ENCODE measurements at places on chromosomes 2 and 18.

DNA sequence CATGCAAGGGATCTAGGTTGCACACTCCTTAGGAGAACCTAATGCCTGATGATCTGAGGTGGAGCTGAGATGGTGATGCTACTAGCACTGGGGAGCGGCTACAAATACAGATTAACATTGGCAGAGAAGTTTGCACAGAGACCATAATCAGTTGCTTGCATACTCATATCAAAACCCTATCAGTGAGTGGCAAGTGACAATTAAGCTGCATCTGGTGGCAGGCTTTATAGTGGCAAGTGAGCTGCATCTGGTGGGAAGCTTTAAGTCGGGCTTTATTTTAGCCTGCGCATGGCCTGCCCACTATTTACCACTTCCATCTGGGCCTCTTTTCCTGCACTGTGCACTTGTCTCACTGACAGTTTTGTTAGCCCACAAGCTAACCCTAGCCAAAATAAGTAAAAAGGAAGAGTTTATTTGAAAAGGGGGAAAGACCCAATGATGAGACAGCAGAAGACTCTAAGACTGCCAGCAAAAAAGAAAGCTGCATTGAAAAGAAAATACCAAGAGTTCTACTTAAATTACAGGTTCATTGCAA, 140.9 kb upstream of the B3GNT2 start:
- no peak for DNase-seq

DNA sequence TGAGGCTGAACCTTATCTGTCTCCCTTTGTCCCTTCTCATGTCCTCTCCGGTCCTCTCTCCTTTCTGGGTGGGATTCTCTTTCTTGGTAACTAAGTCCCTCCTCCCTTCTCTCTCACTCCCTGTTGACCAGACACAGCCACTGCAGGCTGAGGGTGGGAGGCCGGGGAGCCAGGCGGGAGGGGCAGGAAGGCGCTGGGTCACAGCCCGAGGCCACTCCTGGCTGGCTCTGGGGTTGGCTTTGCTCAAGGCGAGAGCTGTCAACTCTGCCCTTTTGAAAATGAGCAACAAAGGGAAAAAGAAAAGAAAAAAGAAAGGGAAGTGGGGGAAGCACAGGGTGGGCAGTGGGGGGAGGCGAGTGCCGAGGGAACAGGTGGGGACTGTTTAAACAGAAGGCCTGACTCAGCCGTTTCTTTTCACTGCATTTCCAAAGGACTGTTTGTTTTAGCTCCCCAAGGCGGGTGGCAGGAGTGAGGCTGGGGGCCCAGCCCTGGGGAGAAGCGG, 70.5 kb upstream of the IGFBP5 start:
- DNase-seq, result no peak

DNA sequence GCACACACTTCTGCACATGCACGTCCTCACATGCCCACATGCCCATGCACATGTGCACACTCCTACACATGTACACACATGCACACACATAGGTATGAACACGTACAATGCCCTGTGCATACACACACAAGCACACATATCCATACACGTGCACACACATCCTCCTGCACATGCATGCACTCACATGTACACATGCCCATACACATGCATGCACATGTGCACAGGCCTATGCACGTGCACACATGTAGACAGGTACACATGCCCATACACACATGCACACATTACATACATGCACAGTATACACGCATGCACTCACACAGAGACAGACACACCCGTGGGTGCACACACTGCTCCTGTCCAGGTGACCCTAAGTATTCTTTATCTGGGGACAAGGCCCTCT, 34.3 kb downstream of the GPC1 start:
- no peak for DNase-seq

DNA sequence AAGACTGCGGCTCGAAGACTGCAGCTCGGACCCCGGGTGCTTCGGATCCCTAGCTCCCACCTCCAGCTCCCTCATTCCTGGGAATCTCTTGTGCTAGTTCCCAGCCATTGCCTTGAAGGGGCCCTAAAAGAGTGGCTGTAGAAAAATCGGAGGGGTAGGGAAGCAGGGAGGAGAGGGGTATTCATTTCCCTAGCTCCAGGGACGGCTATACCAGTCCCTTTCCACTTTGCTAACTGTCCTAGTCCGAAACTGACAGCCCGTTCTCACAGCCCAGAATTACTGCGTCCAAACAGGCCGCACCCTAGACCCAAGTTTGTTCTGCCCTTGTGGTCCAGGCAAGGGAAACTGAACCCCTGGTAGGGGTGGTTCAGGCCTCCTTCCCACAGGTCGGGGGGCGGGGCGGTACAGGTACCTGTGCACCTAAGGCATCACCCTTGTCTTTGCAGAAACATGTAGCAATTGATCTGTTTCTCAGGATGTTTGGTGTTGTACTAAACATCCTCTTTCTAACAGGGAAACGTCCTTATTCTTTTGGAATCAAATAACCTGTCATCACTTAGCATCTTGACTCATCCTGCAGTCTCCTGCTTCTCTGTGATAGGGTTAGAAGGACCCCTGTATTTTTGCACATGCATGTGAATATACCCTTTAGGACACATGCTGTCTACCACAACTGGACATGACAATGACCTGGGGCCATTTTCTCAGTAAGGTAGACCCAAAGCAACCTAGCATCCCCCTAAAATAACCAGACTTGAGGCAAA, 4.0 kb downstream of the EMX1 start:
- no peak for DNase-seq

DNA sequence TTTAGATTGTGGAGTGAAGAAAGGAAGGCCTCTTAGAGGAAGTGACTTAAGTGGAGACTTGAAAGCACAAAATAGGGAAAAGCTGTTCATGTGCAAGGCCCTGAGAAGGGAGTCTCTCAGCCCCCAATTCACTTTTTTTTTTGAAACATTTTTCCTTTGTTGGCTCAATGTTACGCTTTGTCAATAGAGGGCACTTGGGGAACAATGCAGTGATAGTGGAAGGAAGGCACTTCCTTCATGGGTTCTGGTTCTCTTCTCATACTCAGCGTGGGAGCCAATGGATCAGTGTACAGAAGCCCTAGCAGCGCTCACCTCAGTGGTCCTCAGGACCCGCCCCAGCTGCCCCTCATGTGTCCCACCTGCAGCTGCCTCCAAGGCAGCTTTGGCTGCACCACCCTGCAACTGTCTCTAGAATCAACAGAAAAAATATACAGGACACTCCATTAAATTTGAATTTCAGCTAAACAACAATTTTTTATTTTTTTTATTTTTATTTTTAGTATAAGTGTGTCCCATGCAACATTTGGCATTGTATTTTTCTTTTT, 8.6 kb upstream of the C2orf42 start:
- DNase-seq, result no peak
